NCI-H1105 (cell line): ENCODE measurements at places on chromosomes 16 and 17.

- DNase-seq = peak; percentile 65
These were observed 133.8 kb upstream of the PLCG2 start for GRCh38 chr16:81645266-81645694.

GRCh38 chr16:65002265-65002664, 119.6 kb downstream of the CDH11 start:
- DNase-seq = no peak

DNA sequence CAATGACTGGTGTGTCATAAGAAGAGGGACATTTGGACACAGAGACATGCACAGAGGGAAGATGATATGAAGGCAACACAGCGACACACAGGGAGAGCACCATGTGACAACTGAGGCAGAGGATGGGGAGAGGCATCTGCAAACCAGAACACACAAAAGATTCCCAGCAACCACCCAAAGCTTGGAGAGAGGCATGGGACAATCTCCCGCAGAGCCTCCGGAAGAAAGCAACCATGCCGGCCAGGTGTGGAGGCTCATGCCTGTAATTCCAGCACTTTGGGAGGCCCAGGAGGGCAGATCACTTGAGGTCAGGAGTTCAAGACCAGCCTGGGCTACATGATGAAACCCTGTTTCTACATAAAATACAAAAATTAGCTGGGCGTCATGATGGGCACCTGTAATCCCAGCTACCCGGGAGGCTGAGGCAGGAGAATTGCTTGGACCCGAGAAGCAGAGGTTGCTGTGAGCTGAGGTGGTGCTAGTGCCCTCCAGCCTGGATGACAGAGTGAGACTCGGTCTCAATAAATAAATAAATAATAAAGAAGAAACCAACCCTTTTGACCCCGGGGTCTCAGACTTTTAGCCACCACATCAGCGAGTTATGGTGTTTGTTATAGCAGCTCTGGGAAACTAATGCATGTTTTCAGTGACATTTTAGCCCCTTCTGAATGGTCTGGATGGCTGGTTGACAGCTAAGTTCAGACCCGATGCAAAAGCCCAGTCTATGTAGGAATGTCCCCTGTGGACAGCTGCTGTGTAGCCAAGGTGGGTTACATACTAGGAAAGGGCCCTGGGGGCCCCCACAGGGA, 13.8 kb upstream of the PLCG2 start:
- no peak for DNase-seq

DNA sequence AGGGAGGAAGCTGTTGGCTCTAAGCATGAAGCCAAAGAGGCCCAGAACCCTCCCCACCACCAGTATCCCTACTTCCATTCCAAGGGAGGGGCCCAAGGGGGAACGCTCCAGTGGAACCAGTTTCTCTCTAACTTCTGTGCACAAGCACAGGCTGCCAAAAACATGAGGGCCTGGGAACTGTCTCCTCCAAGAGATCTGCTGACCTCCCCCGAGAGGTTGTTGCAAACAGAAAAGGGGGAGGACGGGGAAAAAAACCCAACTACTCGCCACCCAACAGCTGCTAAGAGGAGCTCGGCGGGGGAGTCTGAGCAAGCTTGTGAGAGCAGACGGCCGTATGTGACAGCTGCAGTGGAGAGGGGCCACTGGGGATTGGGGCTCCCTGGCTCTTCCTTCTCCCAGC, 15.7 kb upstream of the SLC35B1 start:
- DNase-seq = no peak

DNA sequence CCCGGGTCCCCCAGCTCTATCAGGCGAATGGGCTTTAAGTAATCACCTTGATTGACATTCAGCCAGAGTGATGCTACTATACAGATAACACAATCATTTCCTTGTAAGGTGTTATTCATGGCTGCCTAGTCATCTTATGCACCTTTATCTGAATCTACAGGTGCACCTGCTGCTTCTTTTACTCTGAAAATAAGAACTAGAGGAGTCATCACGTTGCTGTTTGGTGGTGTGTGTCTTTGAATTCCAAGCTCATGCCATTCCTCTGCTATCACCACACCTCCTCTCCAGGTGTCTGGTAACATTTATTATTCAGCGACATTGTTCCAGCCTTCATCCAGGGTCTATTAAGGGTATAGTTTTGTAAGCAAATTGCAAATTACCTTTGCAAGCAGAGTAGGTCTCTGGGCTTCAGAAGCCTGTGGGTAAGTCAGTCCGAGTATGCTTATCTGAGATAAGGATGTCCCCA, 51.9 kb downstream of the NOS2 start:
- no peak for DNase-seq

- no peak for DNase-seq
These were observed 21.2 kb upstream of the LGALS9 start for GRCh38 chr17:27609611-27610303.

- no peak for DNase-seq
These were observed 10.5 kb downstream of the PDILT start for GRCh38 chr16:20393801-20394577.

- DNase-seq = no peak
These were observed 33.7 kb downstream of the SRCIN1 start for GRCh38 chr17:38571833-38572668.

DNA sequence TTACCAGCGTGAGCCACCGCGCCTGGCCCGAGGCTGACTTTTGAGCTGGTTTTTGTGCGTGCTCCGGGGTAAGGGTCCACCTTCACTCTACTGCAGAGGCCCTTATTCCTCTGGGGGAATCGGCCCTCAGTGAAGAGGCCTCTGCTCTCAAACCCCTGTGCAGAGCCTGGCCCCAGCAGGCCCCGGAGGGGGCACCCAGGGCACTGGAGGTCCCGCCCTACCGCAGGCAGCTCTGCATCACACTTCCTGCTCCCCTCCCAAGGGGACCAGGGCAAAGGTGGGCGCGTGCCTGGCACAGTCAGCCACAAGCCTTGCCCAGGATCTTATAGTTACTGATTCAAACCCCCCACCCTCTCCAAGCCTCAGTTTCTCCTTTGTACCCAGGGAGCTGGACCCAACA, 3.6 kb upstream of the UBE2I start:
- no peak for DNase-seq

- DNase-seq = no peak
These were observed 1.3 kb downstream of the NRN1L start for GRCh38 chr16:67885976-67886375.

DNA sequence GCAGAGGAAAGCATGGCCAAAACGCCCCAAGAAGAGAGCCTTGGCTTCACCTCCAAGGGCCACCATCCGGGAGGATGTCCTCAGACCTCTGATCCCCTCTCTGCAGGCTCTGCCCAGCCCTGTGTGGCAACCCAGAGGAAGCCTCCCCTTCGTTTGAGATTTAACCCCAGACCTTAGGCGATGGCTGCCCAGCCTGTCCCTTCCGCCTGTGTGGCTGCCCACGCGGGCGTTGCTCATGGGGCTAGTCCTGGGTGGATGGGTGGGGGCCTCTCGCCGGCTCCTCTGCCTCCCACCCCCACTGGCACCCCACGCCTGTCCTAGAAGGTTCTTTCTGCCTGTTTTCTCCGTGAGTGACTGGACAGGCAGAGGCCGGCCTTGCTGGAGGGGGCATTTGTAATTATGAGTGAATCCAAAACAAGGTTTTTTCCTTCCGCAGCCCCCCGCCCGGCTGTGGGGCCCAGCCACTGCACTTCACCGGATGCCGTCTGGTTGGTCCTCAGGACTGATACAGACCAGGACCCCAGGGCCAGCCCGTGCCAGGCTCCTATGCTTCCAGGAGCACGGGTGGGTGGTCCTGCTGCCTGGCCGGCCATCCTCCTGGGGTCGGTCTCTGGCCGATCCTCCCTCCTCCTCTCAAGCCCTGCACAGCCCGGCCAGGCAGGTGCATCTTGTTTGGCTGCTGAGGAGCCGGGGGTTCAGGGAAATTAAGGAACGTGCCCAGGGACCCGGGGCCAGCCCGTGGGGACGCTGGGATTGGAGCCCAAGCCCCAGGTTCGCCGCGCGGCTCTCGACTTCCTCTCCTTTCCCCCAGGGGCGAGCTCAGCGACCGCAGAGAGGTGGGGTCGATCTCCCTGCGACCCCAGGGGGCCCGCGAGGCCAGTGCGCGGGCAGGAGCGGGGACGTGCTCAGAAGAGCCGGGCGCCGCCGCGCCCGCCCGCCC, at the start of gene TMEM235:
Gene TMEM235, plus strand, starts transcription at position 636 of the 940 bp plus-strand sequence. CDS start 393 bp downstream, outside the sequence.
- DNase-seq = no peak

DNA sequence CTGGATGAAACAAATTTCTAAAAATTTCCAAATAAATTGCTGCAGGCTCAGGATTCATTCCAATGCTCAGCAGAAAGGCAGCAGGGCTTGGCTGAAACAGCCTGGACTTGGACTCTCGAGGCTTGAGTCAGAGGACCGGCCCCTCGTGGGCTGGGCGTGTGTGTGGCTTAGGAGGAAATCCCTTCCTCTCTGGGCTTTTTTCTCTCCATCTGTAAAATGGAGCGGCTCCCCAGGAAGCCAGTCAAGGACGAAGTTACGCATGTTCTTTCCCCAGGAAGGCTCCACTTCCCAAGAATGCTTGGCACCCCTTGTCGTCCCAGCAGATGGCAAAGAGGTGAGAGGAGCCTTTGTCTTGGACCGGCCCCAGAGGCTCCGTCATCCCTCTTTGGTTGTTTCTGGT, 13.5 kb downstream of the SLC46A1 start:
- no peak for DNase-seq

DNA sequence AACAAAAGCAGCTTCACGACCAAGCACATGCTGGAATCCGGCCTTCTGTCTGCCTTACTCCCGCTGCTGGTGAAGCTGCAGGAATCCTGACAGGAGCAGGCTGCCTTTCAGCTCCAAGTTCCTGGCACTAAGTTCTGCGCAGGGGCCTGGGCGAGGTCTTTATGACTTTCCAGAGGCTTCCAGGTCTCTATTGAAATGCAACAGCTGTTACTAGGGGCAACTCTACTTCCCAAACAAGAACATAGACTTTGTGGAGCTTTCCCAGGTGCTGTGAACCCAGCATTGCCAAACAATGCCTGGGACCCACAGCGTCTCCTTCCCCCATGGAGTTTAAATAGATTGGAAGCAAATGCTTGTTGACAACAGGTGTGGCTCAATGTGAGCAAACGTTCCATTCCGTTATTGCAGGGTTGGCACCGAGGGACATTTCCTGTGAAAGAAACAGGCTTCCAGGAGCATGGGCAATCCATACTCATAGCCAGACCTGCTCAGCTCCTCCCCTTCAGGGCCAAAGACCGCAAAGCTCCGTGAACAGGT, 156.0 kb downstream of the CDH13 start:
- DNase-seq = peak; percentile 39

- DNase-seq = peak; percentile 93
These were observed 4.5 kb downstream of the FBXL19 start for GRCh38 chr16:30927789-30928378.

- DNase-seq = no peak
These were observed 8.9 kb upstream of the ULK2 start for GRCh38 chr17:19876529-19877161.

- DNase-seq = no peak
These were observed 356.4 kb upstream of the TOM1L1 start for GRCh38 chr17:54544249-54544648.

GRCh38 chr17:65324611-65325342, 187.6 kb downstream of the RGS9 start:
- DNase-seq = no peak

GRCh38 chr17:77191244-77191643, 50.5 kb downstream of the SEC14L1 start:
- no peak for DNase-seq

DNA sequence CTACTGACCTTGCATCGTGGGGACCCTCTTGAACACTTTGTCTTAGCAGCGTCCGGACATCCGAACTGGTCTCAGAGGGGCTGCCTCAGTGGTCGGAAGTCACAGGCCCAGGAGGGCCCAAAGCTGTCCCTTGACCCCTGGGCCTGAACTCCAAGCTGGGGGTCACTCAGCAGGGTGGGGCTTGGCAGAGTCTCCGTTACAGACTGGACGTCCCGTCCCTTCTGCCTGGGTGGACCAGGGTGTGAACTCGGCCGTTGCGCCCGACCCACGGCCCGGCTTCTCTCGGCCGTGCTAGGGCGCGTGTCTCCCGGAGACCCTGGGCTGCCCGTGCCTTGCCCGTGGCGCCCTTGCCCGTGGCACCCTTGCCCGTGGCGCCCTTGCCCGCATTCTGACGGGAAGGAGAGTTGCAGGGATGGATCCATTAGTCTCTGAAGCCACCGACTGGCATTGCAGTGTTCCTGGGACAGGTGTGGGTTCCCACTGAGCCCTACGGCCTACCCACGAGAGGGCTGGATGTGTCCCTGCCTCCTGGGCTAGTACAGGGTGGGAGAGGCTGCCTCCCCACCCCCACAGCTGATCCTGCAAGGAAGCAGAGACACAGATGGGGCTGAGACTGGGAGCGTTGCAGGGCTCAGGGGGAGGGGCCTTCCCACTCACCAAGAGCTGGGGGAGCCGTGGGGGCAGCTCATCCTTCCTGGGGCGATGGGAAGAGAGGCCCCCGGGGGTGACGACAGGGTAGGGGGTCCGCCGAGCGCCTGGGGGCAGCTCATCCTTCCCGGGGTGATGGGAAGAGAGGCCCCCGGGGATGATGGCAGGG, 4.9 kb downstream of the CACNA1H start:
- no peak for DNase-seq

- DNase-seq = no peak
These were observed 44.4 kb downstream of the SLC6A4 start for GRCh38 chr17:30191072-30191471.

DNA sequence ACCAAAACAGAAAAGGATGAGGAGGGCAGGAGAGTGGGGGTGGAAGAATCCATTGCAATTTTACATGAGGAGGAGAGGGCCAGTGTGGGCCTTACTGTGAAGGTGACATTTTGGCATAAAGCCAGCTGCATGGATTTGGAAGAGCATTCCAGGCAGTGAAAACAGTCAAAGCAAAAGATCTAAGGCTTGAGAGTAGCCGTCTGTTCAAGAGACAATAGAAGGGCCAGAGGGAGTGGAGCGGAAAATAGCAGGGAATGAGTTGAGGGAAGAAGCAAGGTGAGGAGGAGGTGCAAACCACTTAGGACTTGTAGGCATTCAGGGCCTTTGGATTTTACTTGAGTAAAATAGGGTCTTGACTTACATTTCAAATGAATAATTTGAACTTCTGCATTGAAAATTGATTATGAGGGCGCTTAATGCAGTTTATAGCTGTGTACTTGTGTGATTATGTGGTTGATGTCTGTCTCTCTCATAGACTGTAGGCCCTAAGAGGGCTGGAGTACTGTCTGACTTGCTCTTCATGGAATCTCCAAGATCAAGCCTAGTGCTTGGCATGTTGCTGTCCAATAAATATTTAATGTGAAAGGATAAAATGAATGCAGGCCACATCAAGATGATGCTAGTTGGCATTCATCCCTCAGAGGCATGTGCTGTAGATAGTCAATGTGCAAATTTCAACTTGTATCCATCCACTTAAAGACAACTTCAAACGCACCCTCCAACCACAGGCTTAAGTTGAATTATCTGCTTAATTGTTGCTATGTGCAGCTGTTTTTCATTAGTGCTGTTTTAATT, 772.1 kb upstream of the RBFOX1 start:
- no peak for DNase-seq

- no peak for DNase-seq
These were observed 19.1 kb downstream of the NPTX1 start for GRCh38 chr17:80457236-80457856.
